ENCODE measurements at places on chromosomes 1 and 21.

DNA sequence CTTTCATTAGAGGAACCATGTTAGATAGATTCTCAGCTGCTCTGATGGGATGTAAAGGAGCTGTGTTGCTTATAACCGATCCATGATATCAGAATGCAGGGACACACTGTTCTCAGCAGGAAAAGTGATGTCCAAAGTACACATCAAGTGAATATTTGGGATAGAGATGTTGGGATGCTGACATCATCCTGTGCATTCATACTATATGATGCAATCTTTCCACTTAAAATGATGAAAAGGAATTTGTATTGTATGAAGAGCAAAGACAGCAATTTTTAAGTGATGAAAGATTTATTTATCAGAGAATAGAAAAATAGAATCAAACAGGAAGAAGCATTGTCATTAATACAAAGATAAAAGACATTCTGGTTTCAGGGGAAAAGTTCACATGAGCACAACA lies 110.1 kb downstream of the ERG start:
- DNase-seq, result no peak

DNA sequence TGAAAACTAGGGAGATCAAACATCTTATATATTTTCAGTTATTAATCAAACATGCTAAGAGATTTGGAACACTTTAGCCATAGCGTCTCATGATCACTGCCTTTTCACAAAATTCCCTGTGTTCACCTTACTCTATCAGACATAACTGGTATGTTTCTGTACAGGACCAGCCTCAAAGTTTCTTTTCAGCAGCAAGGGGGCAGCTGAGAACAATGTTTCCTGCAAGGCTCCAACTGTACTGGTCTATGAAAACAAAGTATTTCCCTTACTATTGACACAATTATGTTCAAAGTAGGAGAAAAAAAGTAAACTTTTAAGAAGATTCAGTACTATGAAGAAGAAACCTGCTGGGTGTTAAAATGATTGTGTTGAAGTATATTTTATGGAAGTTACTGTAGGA lies 98.5 kb downstream of the ATF6 start:
- DNase-seq, result no peak

- no peak for DNase-seq
Observed at GRCh38 chr1:175808999-175809398, 65.6 kb upstream of the TNR start.

- DNase-seq, result no peak
Observed at GRCh38 chr21:27250366-27250765, 283.5 kb upstream of the ADAMTS5 start.

GRCh38 chr21:35840197-35840799 lies 220.0 kb downstream of the SETD4 start:
- no peak for DNase-seq

- DNase-seq, result no peak
Observed at GRCh38 chr1:48948562-48948961, 171.9 kb upstream of the BEND5 start.

GRCh38 chr1:109837852-109838570 lies 72.6 kb upstream of the CSF1 start:
- no peak for DNase-seq

GRCh38 chr1:211876851-211877590 lies 46.5 kb upstream of the LPGAT1 start:
- DNase-seq, result no peak

GRCh38 chr1:243723458-243724043 lies 126.5 kb downstream of the AKT3 start:
- DNase-seq, result no peak

DNA sequence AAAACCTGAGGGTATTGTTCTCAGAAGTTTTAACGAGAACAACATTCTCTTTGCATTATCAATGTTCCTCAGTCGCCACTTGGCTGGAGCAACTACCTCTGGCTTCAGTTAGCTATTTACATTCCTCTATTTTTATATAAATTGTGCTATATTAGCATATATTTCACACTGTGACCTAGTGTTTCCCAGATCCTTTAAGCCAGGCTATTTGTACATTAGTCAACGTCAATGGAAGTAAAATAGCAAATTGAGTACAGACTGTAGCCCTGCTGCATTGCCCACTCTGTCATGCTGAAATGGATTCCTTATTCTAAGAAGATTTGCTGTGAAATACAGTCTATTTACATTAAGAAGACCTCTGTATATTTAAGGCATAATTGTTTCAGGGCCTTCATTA lies 213.8 kb downstream of the ROR1 start:
- no peak for DNase-seq

DNA sequence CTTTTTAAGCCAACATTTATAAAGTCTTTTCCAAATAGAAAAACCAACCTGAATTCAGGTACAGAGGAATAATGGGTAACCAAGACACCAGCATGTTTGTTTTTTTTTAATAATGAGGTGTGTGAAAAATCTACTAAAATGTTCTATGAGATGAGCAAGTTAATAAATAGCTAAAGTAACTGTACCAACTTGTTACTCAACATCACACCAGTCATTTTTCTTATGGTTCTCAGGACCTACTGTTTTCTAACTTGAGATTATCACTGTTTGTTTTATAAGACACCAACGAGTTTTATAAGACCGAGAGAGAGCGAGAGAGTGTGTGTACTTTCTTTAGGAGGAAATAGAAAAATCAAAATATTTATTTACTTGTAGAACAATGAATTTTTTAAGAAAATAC lies 12.4 kb downstream of the ELK4 start:
- DNase-seq, result no peak

DNA sequence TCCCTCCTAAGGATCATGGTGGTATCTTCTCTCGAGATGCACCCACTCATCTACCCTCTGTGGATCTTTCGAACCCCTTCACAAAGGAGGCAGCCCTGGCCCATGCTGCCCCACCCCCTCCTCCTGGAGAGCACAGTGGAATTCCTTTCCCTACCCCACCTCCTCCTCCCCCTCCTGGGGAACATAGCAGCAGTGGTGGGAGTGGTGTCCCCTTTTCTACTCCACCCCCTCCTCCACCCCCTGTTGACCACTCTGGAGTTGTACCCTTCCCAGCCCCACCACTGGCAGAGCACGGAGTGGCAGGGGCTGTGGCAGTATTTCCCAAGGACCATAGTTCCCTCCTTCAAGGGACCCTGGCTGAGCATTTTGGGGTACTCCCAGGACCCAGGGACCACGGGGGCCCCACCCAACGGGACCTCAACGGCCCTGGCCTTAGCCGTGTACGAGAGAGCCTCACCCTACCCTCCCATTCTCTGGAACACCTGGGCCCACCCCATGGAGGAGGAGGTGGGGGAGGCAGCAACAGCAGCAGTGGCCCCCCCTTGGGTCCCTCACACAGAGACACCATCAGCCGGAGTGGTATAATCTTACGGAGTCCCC lies 14.5 kb upstream of the TARS2 start:
- DNase-seq, result no peak

DNA sequence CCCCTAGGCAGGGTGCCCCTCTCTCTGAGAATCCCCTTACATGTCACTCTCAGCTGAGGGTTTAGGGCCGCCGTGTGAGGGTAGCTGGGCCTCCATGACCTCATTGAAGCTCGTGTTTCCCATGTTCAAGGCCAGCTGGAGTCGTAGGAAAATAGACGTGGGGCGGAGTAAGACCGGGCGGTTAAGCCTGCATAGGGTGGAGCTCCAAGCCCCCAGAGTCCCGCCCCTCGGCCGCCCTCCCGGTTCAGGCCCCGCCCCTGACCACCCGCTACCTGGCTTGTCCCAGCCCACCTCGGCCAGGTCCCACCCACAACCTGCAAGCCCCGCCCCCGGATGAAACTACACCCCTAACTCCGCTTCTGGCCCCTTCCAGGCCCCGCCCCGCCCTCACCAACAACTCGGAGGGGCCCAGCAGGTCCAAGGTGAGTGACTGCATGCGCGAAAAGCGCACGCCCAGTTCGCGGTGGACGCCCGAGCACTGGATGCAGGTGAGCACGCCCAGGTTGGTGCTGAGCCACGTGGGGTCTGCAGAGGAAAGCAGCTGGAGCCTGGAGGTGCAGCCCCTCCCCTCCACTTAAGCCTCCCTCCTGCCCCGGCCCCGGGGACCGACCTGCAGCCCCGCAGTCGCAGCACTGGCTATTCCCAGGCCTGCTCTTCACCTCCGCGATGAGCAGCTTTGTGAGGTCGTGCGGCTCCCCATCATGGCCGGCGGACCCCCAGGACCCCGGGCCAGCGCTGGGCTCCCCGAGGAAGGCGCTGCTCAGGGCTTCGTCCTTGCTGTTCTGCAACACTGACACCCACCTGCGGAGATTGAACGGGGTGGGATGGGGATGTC lies 12.2 kb upstream of the TCEA3 start:
- no peak for DNase-seq

- no peak for DNase-seq
Observed at GRCh38 chr1:58768191-58768731, 15.6 kb downstream of the JUN start.

Measured in vagina (tissue), 2 donors.